ENCODE measurements at places on chromosomes 7 and 10.

- DNase-seq = no peak
Measured at GRCh38 chr10:123891144-123892071, at the start of gene CPXM2. CPXM2 (minus strand) TSS chr10:123891807; CDS start chr10:123891659, 148 bp downstream.

DNA sequence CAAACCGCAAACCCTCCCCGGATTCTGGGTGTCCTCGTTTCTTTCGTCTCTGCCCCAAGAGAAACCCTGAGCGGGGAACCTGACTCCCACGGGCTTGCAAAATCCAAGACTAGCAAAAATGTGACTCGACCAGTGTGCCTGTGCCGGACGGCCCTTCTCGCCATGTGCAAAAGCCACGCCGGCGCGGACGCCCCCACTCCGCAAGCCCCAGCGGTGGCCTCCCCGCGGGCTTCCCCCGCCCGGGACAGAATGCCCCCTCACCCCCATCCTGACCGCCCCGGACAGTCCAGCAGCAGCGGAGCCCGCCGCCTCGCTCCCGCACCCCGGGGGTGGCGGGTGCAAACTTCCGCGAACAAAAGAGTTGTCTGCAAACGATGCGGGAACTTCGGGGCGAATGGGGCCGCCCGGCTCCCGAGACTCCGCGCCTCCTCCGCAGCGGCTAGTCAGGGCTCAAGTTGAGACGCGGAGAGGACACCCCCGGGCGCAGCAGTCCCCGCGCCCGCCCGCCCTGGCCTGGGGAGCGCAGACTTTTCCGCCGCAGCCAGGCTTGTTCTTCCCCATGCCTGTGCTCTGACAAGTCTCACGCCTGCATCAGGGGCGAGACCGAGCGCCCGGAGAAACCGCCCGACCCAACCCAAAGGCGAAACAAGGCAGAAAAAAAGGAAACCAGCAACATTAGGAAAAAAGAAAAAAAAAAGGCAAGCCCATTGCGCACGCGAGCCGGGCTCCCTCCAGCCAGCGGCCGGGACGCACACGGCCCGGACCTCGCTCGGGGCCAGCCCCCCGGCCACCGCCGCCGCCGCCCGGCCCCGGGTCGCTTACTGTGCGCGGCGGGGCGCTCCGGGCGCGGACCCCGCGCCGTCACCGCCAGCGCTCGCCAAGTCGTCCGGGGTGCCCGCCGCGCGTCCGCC lies 732 bp downstream of the FAM53B start:
- no peak for DNase-seq

- DNase-seq = no peak
Measured at GRCh38 chr7:151454932-151455530, 15.1 kb upstream of the CRYGN start.

- no peak for DNase-seq
Measured at GRCh38 chr7:50584793-50585408, 19.7 kb upstream of the DDC start.

DNA sequence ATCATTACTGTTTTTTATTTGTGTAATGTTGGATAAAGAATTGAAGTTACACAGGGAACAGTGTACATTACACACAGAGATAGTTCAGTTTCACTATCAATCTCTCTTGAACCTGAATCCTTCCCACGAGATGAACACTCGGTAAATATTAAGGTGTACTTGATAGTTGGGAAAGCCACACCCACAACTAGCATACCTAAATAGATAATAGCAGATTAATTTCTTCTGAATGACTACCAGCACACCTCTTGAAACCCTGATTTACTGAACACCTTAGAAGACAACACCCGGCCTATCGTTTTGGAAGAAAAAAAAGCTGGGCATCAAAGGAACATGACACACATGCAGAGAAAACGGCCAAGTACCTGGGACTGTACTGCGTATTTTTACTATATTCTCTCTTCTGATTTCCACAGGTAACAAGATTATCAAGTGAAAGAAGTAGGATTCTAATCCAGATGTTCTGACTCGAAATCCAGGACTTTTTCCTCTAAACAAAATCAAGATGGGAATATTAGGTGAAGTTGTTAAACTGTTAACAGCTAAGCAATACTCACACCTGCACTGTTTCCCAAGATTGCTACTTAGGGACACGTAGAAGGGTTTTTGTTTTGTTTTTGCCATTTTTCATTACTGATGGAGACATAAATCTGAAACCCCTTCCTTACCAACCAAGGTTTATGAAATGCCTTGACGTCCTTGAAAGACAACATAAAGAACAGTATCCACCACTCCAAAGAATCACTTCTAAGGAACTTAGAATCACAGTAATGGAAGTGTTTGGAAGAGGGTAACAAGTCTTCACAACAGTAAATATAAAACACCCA lies 1.0 kb downstream of the CCDC186 start:
- DNase-seq = no peak

GRCh38 chr7:8597565-8597964 lies 164.2 kb downstream of the NXPH1 start:
- DNase-seq = no peak

- DNase-seq = no peak
Measured at GRCh38 chr7:29332875-29333855, 138.6 kb downstream of the CHN2 start.

DNA sequence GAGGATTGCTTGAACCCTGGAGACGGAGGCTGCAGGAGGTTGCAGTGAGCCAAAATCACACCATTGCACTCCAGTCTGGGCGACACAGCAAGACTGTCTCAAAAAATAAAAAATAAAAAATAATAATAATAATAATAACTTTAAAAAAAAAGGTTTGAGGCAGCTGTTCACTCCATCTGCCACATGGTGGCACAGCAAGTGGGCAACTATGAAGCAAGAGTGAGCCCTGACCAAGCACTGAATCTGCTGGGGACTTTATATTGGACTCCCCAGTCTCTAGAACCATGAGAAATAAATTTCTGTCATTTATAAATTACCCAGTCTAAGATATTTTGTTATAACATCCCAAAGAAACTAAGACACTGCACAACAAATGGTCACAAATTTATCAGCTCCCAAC lies 14.6 kb upstream of the BRI3 start:
- DNase-seq = no peak

- no peak for DNase-seq
Measured at GRCh38 chr7:38977685-38978084, at the start of gene POU6F2. POU6F2 (plus strand) TSS chr7:38977909; CDS start chr7:38977954, 45 bp downstream.

DNA sequence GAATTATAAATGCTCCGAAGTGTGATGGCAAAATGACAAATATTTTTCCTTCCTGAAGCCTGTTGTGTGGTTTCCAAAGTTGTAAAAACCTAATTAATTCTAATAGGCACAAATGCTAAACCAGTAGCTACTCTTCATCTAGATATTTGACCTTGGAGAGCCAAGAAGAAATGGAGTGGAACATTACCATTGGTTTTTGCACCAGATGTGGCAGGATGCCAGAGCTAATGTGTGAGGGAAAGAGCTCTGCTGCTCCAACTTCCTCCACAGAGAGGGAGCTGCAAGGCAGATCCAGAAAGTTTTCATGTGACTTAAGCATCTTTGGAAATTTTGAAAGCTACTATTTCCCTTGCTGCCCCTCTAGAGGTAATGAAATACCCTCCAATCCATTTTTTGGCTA lies 65.1 kb upstream of the HPS1 start:
- DNase-seq = no peak

DNA sequence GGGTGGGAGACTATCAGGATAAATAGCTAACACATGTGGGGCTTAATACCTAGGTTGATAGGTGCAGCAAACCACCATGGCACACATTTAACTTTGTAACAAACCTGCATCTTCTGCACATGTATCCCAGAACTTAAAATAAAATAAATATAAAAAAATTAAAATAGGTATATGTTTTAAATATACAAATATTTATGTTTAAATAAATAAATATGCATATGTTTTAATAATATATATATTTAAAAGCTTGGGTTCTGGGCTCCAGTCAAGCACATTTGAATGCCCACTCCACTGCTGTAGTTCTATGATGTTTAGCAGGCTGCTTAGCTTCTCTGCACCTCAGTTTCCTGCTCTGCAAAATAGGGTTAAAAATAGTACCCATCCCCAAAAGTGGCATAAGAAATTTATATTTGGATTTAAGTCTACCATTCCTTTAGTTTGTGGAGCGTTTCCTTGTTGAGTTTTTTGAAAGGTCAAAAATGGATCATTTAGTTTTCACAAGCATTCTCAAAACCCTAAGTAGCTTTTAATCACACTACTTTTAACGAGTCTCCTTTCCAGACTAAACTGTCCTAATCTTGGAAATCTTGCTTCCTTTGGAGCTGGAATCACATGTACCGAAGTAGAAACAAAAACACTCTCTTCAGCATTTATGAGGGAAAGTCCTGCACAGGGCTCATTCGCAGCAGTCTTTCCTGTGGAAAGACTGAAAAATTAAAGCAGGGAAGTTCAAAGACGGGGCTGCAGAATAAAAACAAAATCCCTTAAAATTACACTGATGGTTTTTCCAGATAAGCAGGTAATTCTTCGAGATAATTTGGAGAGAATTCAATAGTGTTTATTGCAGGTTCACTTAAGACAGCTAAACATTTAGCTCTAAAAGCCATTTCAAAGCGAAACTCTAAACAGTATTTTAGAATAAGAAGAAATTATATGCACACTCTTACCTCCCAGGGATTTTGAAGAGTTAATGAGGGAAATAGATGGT lies 111.7 kb upstream of the LYZL1 start:
- no peak for DNase-seq

GRCh38 chr10:88913127-88913526 lies 33.1 kb downstream of the STAMBPL1 start:
- no peak for DNase-seq

GRCh38 chr7:22549667-22550513 lies 49.9 kb upstream of the STEAP1B start:
- DNase-seq = no peak

- DNase-seq = no peak
Measured at GRCh38 chr7:123797673-123798531, 47.1 kb upstream of the HYAL4 start.

DNA sequence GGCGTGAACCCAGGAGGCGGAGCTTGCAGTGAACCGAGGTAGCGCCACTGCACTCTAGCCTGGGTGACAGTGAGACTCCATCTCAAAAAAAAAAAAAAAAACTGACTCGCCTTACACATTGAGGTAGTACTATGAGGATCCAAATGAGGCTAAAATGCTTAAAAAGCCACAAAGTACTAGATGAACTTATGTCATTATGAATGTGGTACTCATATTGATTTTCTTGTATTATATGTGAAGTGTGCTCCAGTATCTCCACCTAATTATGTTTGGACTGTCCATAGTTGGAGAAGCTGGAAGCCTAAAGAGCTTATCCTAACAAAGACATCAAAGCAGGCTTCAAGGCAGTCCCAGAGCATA lies 9.1 kb downstream of the CCNY start:
- no peak for DNase-seq

DNA sequence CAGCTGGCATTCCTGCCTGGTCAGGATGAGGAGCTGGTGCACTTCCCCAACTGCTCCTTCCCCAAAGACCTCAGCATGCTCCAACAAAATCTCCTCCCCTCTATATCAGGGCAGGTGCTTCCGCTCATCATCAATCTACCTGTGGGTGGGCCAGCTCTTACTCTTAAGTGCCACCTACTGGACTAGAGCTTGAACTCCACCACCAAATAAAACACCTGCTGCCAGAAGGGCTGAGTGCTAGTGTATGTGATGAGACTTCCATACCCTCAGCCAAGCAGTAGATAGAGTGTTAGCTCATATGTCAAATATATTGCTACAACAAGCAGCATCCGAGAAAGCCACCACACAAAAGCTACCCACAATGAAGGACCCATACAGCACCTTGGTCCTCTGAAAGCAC lies 264.3 kb downstream of the RNLS start:
- DNase-seq = no peak

DNA sequence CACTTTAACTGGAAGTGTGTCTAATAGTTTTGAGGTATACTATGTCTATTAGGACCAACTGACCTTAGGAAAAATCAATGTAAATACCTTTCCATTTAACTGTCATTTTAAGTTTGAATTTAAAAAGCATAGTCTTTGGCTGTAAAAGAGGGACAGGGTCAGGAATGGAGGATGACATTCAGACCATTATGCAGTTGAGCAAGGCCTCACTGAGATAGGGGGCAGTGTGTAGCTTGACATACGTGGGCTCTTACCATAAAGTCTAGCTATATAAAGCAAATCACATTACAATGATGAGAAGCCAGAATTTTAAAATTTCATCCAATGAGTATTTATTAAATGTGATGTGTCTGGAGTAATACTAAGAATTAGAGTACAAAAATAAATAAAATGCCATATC lies 17.9 kb downstream of the PALS2 start:
- no peak for DNase-seq

DNA sequence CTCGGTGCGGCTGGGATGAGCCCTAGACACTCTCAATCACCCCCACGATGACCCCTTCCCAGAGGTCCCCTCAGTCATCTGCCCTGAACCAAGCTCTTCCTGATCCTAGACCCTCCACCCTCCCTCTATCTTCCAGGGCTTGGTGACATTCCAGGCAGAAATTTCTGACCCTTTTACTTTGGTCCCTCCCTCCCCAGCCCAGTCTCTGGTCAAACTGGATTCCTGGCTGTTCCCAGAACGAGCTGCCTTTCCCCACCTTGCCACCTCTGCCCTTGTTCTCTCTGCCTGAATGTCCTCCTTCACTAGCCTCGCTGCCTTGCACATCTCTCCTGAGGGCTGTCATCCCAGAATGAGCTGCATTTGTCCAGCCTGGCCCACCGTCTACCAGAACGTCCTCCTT lies 1.3 kb upstream of the CLDN4 start:
- no peak for DNase-seq

DNA sequence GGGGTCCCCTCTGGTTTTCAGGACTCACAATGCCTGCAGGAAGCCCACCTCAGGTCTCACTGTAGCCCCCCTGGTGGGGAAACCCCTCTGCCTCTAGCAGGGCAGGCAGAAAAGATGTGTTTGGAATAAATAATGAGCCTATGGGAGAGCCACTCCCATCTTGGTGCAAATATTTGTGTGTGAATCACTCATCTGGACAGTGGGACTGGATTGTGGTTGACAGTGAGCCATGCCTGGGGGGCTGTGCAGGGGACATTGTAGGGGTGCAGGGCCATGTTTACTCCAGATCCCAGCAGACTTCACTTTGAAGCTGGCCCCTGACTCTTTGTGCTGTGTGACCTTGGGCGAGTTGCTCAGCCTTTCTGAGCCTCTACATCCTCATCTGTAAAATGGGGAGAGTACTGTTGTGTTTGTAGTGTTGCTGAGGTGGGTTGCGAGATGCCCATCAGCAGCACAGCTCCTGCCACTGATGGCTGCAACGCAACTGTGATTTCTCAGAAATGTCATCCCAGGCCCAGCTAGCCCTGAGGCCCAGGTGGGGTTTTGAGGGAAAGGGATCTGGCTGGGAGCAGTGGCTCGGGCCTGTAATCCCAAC lies 20.7 kb downstream of the GTF2IRD1 start:
- DNase-seq = no peak

- peak; percentile 25 for DNase-seq
Measured at GRCh38 chr7:131188367-131189339, 139.0 kb upstream of the MKLN1 start.

- no peak for DNase-seq
Measured at GRCh38 chr10:66151346-66151745, 774.5 kb upstream of the LRRTM3 start.

- DNase-seq = no peak
Measured at GRCh38 chr10:54797636-54798321, 3.3 kb downstream of the PCDH15 start.

All from stimulated activated CD8-positive, alpha-beta memory T cell treated with anti-CD3 and anti-CD28 coated beads, Interleukin-4, amount 100 ng/mL, for 4 hours (primary cell).